ENCODE measurements at places on chromosomes 4 and X. TPM values are rescaled to one million over a fixed set of nuclear protein-coding genes. Genes with fewer than 3 reads are reported as not detected.

- no peaks in the 10 kb centered on the region for H3K36me3 ChIP-seq
- H3K27ac ChIP-seq, result no peak overlapping the region
- no peak overlapping the region for H3K4me3 ChIP-seq
Observed at GRCh38 chr4:79662651-79663050, 254.6 kb upstream of the GK2 start.

SHROOM4 gene
- not detected for total RNA-seq

DNA sequence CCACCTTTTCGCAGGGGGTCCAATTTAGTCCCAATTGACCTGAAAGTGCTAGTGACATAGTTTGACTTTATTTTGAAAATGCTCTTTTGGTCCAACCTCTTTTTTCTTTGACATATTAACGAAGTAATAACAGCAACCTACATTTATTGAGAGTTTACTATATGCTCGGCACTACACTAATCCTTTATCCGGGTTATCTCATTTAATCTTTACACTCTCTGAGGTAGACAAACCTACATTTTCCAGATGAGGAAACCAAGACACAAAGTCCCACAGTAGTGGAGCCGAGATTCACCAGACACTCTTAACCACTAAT lies 307 bp upstream of the ATRX start:
- H3K4me1 ChIP-seq, result peaks cover 13% of the 10 kb centered on the region
- H3K4me3 ChIP-seq, result peak overlapping the region; percentile 73
- H3K27ac ChIP-seq, result peak overlapping the region; percentile 93
- H3K36me3 ChIP-seq, result no peaks in the 10 kb centered on the region

USP9X gene
- 53.7 TPM for total RNA-seq

SMR3B gene
- total RNA-seq, result not detected

NXF3 gene
- total RNA-seq, result not detected

DNA sequence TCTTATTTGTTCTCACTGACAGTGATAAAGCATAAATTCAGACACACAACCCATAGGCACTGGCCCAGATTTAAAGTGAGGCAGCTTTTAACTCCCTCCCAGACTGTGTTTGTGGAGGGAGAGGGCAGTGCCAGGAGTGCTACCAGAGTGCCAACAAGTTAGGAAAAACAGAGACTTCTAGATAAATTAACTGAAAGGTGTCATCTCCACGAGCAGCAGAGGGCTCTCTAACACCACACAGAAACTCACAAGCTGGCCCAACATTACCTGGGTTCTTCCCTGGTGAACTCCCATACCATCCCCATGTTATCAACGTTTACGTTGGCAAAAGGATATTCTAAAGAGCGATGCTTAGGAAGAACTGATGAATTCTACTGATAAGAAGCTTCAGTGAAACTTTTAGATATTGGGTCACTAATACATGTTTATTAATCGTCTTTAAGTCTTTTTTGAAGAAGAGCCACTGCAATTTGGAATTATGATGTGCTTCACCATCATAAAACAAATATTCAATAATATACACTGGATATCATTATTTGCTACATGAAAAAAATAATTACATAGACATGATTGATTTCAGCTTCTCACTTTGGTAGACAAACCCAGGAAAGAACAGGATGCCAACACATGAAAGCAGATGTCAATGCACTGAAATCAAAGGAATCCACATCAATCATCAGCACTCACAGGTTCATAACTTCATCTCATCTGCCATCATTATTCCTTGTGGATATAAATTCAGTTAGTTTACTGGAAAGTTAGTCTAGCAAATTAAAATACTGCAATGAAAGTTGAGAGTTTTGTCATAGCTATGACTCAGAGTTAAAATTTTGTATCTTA lies 121.2 kb upstream of the NAP1L5 start:
- H3K36me3 ChIP-seq, result no peaks in the 10 kb centered on the region
- peak; percentile 3 for DNase-seq
- H3K4me1 ChIP-seq, result peaks cover 4% of the 10 kb centered on the region
- no peak overlapping the region for H3K27ac ChIP-seq
- peak overlapping the region; percentile 2 for H3K4me3 ChIP-seq

DNA sequence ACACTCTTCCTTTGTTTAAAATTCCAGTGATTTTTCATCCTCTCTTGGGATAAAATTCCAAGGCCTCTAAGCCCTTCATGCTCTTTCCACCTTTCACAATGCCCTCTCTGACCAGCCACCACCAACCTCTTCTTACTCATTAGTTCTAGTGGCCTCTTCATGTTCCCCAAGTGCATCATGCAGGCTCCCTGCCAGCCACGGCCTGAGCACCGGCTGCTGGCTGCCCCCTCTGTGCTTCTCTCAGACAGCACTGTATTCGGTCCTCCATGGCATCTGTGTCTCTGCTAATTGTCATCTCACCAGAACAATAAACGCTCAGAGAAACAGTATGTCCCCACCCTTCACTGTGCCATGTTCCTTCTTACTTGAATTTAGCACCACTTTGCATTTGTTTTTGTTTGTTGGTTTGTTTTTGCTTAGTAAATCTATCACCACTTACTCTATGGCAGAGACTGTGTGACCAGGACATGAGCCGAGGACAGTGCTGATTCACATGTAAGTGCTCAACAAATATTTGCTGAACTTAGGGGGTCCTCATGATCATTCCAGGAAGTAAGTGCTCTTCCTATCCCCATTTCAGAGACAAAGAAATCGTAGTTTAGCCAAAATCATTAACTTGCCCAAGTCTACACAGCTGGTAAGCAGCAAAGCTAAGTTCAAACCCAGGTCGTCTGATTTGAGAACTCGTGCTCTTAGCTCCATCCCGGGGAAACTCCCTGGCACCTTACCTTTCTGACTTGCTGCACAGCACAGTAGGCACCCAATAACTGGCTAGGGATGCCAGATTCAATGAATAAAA lies 77.1 kb upstream of the UCP1 start:
- no peaks in the 10 kb centered on the region for H3K27me3 ChIP-seq
- H3K36me3 ChIP-seq, result no peaks in the 10 kb centered on the region
- DNase-seq, result no peak

INPP4B gene
- 50.3 TPM for total RNA-seq

GRCh38 chr4:124386163-124386562 lies 326.4 kb downstream of the ANKRD50 start:
- no peak overlapping the region for H3K27ac ChIP-seq
- no peak overlapping the region for H3K4me3 ChIP-seq
- DNase-seq, result no peak
- H3K27me3 ChIP-seq, result no peaks in the 10 kb centered on the region
- no peaks in the 10 kb centered on the region for H3K4me1 ChIP-seq

DNA sequence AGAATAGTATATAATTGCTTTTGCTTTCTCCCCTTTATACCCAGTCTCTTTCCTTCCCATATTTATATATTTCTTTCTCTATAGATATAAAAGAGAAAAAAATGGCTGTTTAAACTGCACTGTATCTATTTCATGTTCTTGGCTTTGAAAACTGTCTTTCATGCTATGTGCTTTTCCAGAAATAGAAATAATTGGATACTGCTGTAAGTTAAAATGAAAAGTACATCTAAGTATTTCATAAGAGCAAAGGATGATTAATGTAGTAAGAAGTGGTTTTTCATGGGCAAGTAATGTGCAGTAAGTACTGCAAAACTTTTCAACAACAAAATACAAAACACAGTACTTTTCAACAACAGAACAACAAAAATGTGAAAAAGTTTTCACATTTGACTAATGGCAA lies 237.9 kb downstream of the SNCA start:
- DNase-seq, result no peak
- no peaks in the 10 kb centered on the region for H3K4me1 ChIP-seq
- H3K4me3 ChIP-seq, result no peak overlapping the region

GRCh38 chr4:74117024-74117534 lies 18.1 kb upstream of the CXCL2 start:
- no peak for DNase-seq
- no peak overlapping the region for H3K4me3 ChIP-seq
- no peaks in the 10 kb centered on the region for H3K36me3 ChIP-seq
- H3K27ac ChIP-seq, result no peak overlapping the region
- H3K4me1 ChIP-seq, result no peaks in the 10 kb centered on the region

- H3K4me3 ChIP-seq, result no peak overlapping the region
- no peaks in the 10 kb centered on the region for H3K27me3 ChIP-seq
- H3K36me3 ChIP-seq, result no peaks in the 10 kb centered on the region
- H3K27ac ChIP-seq, result no peak overlapping the region
- no peak for DNase-seq
Observed at GRCh38 chr4:101807351-101807750, 16.8 kb downstream of the BANK1 start.

DNA sequence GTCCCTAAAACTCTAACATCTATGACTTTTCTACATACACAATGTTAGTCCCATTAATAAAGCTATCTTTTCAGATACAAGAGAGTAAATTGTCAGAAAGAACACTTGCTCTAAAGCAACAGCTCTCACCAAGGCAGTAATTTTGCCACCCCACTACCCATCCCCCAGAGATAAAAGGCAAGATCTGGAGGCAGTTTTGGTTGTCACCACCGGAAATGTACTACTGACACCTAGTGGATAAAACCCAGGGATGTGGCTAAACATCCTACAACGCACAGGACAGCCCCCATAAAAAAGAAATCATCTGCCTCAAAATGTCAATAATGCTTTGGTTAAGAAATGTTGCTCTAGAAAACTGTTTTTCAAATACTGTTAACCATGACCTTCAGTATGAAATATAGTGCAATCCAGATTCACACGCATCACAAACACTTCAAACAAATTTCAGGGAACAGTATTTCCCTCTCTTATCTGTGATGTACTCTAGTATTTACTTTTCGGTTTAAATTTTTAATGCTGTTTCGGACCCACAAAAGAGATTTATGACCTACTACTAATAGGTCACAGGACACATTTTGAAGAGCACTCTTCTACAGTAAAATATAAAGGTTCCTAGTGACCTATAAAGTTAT lies 5.1 kb downstream of the FBXL5 start:
- H3K27ac ChIP-seq, result no peak overlapping the region
- DNase-seq, result peak; percentile 73
- peaks cover 69% of the 10 kb centered on the region for H3K4me1 ChIP-seq
- no peaks in the 10 kb centered on the region for H3K27me3 ChIP-seq

- no peak for DNase-seq
- no peaks in the 10 kb centered on the region for H3K27me3 ChIP-seq
- peaks cover 22% of the 10 kb centered on the region for H3K36me3 ChIP-seq
- H3K27ac ChIP-seq, result no peak overlapping the region
Observed at GRCh38 chrX:154698630-154699248, 45.4 kb upstream of the CTAG2 start.

SLC34A2 gene
- total RNA-seq, result not detected

- H3K4me3 ChIP-seq, result no peak overlapping the region
- H3K27me3 ChIP-seq, result no peaks in the 10 kb centered on the region
- H3K27ac ChIP-seq, result no peak overlapping the region
- no peaks in the 10 kb centered on the region for H3K36me3 ChIP-seq
Observed at GRCh38 chr4:112318239-112319142, 21.3 kb downstream of the ALPK1 start.

REELD1 gene
- total RNA-seq, result 0.18 TPM

TMSB15C gene
- 3.3 TPM for total RNA-seq

FGFBP1 gene
- total RNA-seq, result not detected

- no peaks in the 10 kb centered on the region for H3K36me3 ChIP-seq
- no peak overlapping the region for H3K27ac ChIP-seq
- no peaks in the 10 kb centered on the region for H3K4me1 ChIP-seq
- H3K4me3 ChIP-seq, result no peak overlapping the region
- DNase-seq, result no peak
- no peaks in the 10 kb centered on the region for H3K27me3 ChIP-seq
Observed at GRCh38 chrX:38142610-38143009, 78.1 kb downstream of the SRPX start.

DNA sequence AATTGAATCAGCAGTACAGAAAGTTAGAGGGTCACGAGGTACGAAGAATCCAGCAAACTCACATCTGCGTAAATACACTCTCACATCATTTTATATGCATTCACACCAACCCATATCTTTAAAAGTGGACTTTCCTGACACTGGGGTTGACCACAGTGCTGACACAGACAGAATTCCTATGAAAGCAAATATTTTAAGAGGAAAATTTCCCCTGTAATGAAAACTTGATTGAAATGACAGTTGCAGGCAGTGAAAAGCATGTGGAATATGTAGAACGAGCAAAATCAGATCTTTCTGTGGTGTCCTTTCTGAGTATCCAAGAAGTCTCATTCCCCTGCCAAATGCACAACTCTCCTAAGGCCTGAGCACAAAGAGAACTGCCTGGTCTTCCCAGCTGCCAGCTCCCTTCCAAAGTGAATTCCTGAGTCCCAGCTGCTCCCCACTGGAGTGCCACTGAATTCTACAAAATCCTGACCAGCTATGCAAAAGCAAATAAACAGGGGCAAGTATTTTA lies 50.5 kb upstream of the FAM9C start:
- peaks cover 74% of the 10 kb centered on the region for H3K4me1 ChIP-seq
- H3K27ac ChIP-seq, result peak overlapping the region; percentile 13

SRPK3 gene
- total RNA-seq, result not detected

DNA sequence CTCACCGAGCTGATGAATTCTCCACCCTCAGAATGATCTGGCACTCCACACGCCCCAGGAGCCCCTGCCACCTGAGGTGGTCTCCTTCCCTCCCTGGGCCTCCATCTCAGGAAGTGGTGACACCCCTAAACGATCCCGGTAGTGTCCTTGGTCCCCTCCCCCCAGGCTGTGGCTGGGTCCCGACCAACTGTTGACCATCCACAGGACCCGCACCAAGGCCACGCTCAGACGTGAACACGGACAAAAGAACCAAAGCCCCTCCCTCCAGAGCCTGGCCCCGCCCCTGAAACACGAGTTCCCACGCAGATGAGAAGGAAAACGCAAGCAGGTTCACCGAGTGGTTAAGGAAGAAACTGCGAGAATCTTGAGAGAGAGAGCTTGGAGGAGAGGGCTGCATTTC lies 16.6 kb downstream of the LRPAP1 start:
- H3K4me1 ChIP-seq, result no peaks in the 10 kb centered on the region
- H3K27ac ChIP-seq, result no peak overlapping the region
- no peak for DNase-seq
- H3K36me3 ChIP-seq, result peaks cover 29% of the 10 kb centered on the region
